ENCODE measurements at places on chromosomes 1 and 21. TPM values are rescaled to one million over a fixed set of nuclear protein-coding genes. Genes with fewer than 3 reads are reported as not detected.

- DNase-seq = no peak
These were observed 6.5 kb downstream of the RNF207 start for GRCh38 chr1:6212193-6212959.

- no peak for DNase-seq
These were observed at the start of gene PIGV for GRCh38 chr1:26787706-26788514. Gene PIGV (plus strand): TSS chr1:26787950. CDS start chr1:26790816, 2,866 bp downstream.

DNA sequence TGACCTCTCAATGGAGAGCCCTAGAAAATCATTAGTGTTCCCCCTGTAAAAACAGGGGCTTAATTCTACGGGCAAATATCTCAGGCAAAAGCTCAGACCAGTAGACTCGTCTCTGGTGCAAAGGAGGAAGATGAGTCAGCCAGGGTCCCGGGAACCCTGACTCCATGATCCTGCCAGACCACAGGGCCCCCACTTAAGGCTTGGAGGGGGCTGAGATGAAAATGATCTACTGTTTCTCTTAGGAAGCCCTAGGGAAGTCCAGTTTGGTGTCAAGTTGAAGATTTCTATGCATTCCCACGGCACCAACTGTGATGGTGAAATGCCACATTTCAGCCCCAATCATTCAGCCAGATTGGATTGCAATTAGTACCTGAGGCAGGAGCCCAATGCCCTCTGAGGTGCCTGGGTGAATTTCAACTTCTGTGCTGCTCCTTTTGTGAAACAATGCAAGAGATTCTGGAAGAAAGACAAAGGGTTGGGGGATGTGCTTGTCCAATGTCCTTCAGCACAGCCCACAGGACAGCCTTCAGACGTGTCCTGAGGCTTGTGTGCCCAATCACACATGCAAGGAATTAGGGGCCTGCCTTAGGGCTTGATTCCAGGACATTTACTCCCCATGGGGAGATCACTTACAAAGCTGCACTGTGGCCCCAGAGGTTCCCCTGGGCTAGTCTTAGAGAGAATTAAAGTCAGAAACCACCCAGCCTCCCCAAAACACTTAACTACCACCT is 18.1 kb downstream of the NAV1 start:
- DNase-seq = no peak

DNA sequence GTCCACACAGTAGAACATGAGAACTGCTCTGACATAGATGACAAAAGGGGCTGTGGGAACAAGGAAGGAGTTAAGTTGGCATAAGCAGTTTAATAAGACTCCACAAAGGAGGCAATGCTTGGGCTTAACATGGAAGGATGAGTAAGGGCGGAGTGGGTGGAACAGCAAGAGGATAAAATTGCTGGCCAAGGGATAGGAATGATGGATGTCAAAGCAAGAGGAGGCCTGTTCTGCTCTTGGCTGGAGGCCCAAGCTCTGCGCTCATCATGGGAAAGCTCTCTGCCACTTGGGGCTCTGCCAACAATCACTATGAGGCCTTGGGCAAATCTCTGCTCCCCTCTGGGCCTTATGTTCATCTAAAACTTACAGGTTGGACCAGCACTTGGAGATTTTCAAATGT is 98.3 kb upstream of the CAMK1G start:
- DNase-seq = no peak

DNA sequence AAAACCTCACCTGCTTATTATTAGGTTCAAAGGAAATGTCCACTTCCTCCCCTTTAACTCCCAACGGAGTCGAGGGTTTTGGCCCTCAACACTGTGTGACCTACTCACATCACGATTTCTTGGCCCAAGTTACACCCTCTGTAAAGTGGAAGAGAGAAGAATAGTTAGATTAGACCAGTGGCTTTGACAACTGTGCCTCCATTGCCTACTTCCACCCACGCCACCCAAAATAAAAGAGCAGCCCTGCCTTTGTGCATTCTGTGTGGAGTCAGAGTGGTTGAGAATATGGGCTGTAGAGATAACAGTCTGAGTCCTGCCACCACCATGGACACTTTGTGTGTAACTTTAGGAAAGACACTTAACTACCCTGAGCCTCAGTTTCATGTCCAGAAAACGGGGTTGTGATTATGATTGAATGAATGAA is 4.1 kb upstream of the HDGF start:
- no peak for DNase-seq

The SPOCD1 gene
- total RNA-seq = 9.4 TPM

- peak; percentile 70 for DNase-seq
These were observed 84.9 kb downstream of the SIM2 start for GRCh38 chr21:36783612-36784374.

- DNase-seq = no peak
These were observed 61.4 kb upstream of the HTR1D start for GRCh38 chr1:23278717-23279116.

The IVL gene
- 0.35 TPM for total RNA-seq

The LORICRIN gene
- not detected for total RNA-seq

DNA sequence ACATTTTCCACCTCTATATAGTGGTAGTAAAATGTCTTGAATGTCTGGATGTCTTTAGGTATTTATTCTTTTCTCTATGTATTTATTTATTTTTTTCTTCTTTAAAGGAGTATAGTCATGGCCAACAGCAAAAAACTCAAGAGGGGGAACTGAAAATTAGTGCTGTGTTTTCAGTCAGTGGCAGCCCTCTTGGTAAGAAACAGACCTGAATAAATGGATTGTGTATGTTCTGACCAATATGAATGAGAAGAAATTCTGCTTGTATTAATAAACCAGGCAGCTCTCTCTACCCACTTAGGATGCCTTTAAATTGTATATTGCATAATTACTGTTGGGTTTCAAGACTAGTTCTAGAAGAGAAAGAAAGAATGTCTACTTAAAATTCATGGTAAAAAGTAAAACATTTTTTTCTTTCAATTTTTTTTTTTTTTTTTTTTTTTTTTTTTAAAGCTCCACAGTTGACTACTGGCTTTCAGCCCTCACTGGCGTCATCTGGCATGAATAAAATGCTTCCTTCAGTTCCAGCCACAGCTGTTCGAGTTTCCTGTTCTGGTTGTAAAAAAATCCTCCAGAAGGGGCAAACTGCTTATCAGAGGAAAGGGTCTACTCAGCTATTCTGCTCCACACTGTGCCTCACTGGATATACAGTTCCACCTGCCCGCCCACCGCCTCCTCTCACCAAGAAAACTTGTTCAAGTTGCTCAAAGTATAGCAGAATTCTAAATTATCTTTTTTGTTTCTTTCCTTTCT is 101.6 kb downstream of the ZMYM4 start:
- DNase-seq = no peak

DNA sequence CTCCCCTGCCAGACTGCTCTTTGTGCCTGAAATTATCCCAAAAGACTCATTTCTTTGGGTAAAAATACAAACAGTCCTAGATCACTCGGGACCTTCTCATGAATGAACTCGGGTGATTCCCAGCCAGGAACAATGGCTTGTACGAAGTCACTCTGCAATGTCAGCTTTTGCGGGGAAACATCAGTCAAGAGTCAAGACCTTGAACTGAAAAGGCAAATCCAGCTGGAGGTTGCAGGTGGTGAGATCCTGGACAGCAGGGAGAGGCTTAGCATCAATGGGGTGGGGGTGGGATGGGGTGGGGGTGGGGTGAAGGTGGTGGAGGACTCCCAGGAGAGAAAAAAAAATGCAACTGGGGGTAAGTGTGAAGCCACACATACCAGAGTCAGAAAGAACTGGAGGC is 115.0 kb upstream of the SLC25A33 start:
- no peak for DNase-seq

DNA sequence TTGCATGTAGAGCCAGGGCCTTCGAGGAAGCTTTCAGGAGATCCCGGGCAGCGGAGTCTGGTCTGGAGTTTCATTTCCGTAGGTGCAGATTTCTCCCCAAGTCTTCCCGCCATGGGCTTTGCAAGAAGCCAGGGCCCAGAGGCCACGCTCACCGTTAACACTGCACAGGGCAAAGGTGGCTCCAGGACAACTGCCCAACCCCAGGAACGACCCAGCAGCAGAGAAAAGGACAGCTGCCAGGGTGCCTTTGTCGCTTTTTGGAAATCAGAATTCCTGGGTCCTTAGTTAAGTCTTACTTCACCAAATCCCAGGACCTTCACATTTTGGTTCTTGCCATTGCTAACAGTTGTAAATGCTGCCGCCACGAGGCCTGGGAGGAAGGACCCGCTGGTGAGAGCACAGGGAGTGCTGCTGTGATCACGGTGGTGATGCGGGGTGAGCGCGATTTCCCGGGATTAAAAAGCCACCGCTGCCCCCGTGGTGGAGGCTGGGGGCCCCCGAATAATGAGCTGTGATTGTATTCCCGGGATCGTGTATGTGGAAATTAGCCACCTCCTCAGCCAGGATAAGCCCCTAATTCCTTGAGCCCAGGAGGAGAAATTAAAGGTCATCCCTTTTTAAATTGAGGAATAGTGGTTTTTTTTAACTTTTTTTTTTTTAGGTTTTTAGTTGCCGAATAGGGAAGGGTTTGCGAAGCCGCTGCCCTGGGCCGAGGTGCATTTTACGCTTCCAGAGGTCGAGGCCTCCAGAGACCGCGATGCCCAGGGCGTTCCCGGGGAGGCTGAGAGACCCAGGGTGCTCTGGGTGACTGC is 8.2 kb downstream of the SIM2 start:
- no peak for DNase-seq

DNA sequence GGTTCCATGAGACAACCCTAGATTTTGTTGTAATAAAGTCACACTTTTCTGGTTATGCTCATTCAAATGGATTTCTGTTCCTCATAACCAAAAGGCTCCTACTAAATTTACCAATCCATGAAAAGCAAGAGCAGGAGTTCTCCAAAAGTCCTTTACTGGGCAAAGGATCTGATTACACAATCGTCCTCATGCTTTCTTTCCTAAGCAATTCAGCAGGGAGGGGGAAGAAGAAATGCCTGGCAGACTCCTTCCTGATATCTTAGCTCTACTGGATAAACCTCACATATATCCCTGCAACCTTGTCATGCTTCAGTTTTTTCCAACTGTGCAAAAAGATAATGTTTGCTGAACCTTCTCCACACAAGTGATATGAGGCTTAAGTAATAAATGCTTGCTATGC is 67.6 kb upstream of the GUCA2B start:
- peak; percentile 9 for DNase-seq

The TRIM58 gene
- 6.0 TPM for total RNA-seq

The CELA2A gene
- not detected for total RNA-seq

GRCh38 chr21:33684068-33684467 is 41.8 kb downstream of the ITSN1 start:
- DNase-seq = no peak

- DNase-seq = no peak
These were observed 63.0 kb upstream of the ETS2 start for GRCh38 chr21:38742580-38743260.

The BMP8A gene
- total RNA-seq = not detected

The CNR2 gene
- total RNA-seq = not detected

The PDC gene
- total RNA-seq = not detected

GRCh38 chr1:186152620-186153239 is 222.3 kb downstream of the TPR start:
- no peak for DNase-seq

The OR2T3 gene
- not detected for total RNA-seq

The ARHGAP29 gene
- total RNA-seq = 131 TPM

The HSF2BP gene
- 0.72 TPM for total RNA-seq

DNA sequence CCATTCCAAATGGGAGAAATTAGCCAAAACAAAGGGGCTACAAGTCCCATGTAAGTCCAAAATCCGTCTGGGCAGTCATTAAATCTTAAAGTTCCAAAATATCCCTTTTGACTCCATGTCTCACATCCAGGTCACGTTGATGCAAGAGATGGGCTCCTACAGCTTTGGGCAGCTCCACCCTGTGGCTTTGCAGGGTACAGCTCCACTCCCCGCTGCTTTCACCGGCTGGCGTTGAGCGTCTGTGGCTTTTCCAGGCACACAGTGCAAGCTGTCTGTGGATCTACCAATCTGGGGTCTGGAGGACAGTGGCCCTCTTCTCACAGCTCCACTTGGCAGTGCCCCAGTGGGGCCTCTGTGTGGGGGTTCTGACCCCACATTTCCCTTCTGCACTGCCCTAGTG is 130.2 kb downstream of the TPR start:
- no peak for DNase-seq

- no peak for DNase-seq
These were observed 53.8 kb downstream of the TRIM11 start for GRCh38 chr1:228352677-228353481.

- DNase-seq = no peak
These were observed 16.4 kb downstream of the RAB4A start for GRCh38 chr1:229287267-229287666.

The FCRL6 gene
- total RNA-seq = not detected

The F5 gene
- not detected for total RNA-seq

DNA sequence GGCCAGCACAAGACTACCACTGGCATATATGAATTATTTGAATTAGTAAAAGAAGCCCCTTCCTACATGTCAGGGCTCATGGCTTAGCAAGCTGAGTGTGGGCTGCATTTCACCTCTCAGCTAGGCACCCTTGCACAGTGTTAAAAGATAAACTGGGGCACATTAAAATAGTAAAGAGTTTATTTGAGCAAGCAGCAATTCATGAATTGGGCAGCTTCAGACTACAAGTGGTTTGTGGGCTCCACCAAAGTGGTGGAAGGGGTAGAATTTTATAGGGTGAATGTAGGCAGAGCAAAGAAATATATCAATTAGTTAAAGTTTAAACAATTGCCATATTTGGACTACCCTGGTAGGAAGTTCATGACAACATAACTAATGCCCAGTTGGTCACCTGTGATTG is 178.8 kb downstream of the PLPP3 start:
- no peak for DNase-seq

The KIF17 gene
- total RNA-seq = 1.8 TPM

GRCh38 chr1:6384962-6385361 is 8.6 kb downstream of the ACOT7 start:
- DNase-seq = no peak

The SLAMF6 gene
- total RNA-seq = not detected

Data from epithelial cell of proximal tubule (primary cell).